Activated gamma-delta T cell treated with Interleukin-2 at 50 U/mL for 16 hours (primary cell): ENCODE measurements at places on chromosomes 1 and 21.

DNA sequence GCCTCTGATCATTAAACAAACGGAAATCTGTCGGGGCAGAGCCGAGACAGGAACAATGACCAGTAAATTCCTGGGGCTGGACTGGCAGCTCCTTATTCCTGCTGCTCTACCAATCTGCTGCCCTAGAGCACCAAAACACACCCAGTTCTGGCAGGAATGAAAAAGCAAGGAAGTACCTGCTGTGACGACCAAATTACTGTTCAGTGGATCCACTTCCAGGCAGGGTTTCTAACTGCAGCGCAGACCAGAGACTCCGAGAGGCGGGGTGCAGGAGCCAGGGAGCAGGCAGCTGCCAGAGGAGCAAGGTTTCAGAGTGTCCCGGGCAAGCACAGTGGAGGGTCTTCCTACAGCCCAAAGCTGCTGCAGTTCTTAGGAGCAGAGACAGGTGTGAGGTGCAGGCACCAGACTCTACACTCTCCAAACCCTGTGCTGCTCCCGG is 32.4 kb downstream of the KANK4 start:
- DNase-seq = no peak

DNA sequence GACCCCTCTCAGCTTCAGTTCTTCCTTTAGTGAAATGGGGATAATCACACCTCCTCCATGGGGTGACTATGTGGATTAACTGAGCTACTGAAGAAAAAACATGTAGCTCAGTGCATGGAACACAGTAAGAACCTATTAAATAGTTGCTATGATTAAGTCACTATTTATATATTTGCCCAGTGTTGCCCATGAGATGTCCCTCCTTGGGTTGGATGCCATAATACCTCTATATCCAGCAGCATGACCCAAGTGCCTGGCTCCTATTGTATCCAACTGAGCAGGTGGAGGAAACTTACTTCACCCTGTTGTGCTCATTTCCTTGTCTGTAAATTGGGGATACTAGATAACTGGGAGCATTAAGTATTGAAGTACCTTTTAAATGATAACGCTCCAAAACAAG is 47.1 kb upstream of the CYP2J2 start:
- DNase-seq = no peak

DNA sequence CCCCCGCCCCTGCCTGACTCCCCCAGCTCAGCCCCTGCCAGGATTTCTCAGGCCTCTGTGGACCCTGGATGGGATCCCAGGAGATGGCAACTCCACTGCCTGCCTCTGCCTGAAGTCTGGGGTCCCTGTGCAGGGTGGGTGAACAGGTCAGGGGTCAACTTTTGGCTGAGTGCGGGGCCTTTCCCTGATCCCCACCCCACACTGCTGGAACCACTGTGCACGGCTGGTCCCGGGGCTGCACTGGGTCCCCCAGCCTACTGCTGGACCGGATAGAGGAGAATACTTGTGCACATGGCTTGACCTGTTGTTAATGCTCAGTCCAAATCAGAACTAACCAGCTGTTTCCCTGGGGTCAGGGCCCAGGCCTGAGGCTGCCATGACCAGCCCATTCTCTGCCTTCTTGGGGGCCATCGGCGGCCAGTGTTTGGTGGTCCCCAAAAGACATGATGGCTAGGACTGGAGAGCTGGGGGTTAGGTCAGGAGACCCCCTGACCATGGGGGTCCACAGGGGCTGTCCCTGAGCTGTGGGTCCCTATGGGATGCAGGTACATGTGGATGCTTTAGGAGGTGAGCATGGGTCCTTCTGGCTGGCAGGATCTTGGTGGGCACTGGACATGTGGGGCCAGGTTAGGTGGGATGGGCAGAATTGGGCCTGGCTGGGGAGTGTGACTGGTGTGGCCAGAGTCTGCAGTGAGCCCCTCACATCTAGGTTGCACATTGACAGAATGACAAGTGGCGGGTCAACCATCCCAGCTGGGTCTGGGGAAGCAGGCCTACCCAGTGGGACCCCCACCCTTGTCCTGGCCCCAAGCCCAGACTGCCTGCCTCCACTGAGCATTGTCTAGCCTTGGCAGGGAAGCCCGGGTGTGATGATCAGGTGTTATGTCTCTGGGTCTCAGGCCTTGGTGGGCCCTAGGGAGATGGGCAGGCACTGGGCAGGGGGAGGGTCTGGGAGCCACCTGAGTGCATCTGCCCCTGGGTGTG is 19.0 kb upstream of the ZNF678 start:
- no peak for DNase-seq

- no peak for DNase-seq
Measured at GRCh38 chr1:30322859-30323257, 400.5 kb downstream of the MATN1 start.
